ENCODE measurements at places on chromosomes 2 and 18.

- DNase-seq: no peak
Measured at GRCh38 chr2:201622306-201622970, 20.9 kb downstream of the TMEM237 start.

- DNase-seq: no peak
Measured at GRCh38 chr2:60989259-60989658, 28.3 kb upstream of the PEX13 start.

DNA sequence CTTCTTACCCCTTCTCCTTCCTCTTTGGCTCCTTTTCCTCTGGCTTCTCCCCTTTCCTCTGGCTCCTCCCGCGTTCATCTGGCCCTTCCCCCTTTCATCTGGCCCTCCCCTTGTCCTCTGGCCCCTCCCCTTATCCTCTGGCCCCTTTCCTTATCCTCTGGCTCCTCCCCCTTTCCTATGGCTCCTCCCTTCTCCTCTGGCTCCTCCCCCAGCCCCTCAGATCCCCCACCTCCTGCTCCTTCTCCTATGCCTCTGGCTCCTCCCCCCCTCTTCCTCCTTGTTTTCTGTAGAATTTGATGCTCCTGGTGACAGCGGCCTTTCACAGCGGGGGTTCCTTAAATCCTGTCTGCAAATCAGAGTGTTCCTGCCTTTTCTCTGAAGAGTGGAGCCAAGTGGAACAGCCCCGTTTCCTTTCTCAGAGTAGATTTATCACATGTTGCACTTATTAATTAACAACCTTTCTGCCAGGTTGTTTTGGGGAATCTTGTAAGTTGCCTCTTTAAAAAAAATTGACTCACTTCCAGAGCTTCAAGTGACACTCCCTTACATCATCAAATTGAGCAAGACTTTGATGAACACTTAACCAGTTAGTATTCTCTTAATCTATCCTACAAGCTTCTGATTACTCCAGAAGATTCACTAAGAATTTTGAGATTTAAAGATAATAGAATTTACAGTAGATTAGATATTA is 27.9 kb downstream of the FABP1 start:
- peak; percentile 83 for DNase-seq

GRCh38 chr2:232941400-232941799 is 71.3 kb downstream of the SNORC start:
- DNase-seq: no peak

DNA sequence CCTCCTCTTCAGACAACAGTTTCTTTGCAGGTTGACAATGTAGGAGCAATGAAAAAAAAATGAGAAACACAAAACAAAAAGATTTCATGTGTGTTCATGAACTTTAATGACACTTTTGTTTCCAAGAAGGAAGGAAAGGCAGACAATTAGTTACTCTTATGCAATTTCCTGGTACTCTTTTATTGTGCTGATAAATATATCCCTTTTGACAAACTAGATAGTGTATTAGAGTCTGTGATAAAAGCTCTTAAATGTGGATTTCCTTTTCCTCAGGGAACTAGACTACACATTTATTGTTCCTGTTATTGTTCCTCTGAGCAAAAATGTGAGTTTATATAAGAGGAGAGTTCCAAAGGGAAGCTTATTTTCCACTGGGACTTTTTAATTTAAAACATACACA is 188.7 kb upstream of the NRXN1 start:
- no peak for DNase-seq

DNA sequence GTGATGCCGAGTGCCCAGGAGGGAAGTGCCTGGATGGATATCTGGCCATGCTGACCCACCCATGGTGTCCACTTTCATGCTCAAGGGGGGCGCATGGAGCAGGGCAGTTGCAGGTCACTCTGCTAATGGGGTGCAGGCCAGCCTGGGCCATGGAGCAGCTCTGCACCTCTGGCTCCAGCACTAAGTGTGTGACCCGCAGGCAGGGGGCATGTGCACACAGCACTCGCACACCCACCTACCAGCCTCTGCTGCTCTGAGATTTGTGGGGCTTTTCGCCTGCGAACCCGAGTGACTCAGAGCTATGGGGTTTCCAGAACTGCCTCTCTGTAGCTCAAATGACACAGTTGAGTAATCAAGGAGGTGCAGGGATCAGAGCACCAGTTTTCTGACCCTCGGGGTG is 66.2 kb downstream of the CYP26B1 start:
- no peak for DNase-seq

DNA sequence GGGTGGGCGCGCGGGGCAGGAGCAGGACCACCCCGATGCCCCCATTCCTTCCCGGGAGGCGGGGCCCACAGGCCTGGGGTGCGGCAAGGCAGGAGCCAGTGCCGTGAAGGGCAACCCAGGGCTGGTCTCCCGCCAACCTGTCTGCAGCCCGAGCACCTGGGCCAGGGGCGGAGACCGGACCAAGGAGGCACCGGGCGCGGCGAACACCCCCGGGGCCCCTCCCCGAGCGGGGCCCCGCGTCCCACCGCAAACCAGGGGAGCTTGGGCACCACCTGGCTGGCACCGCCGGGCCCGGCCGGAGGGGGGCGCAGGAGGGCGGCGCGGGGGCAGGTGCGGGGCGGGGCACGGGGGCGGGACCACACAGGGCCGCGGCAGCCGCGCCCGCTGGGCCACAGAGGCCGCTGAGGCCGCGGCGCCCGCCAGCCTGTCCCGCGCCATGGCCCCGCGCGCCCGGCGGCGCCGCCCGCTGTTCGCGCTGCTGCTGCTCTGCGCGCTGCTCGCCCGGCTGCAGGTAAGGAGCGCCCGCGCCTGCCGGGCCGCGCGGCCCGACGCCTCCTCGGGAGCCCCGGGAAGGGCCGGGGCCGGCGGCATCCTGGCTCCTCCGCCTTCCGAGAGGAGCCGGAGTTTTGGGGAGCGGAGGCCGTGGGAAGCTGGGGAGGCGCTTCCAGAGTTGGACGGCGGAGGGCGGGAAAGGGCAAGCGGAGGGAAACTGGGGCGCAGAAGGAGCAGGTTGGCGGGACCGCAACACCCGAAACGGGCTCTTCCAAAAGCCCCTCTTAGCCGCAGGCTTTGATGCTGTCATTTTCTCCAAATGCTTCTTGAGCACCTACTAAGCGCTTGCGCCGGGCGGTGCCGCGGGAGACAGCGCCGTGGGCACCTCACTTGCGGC is at the start of gene TNFRSF11A:
Gene TNFRSF11A, plus strand, starts transcription at position 394 of the 889 bp plus-strand sequence. Its CDS starts 43 bp downstream, at position 437.
- no peak for DNase-seq

All from neuronal stem cell (in vitro differentiated cells).